ENCODE measurements at places on chromosomes 16 and 17. TPM values are rescaled to one million over a fixed set of nuclear protein-coding genes. Genes with fewer than 3 reads are reported as not detected.

- H3K36me3 ChIP-seq: peaks cover 10% of the 10 kb centered on the region
- no peak for DNase-seq
- no peaks in the 10 kb centered on the region for H3K4me1 ChIP-seq
- H3K27ac ChIP-seq: no peak overlapping the region
- no peaks in the 10 kb centered on the region for H3K27me3 ChIP-seq
Measured at GRCh38 chr17:8542599-8543502, 87.7 kb downstream of the MYH10 start.

Gene TMEM114
- not detected for total RNA-seq

DNA sequence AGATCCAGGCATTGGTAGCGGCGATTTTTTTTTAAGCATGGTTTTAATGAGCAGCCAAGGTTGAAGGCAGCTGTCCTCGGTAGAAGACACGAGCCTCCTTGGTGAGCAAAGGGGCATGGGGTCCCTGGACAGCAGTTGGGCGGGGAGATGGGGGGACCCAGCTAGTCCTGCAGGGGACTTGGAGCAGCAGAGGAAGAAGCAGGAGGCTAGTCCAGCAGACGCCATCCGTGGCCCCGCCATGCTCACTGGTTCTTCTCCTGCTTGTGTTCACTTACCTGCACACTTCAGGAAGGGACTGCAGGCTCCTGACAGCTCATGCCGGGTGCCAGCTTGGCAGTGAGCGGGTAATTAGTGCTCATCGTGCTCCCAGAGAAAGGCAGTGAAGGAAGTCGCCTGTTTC, 130.2 kb upstream of the CDH5 start:
- no peaks in the 10 kb centered on the region for H3K36me3 ChIP-seq
- no peaks in the 10 kb centered on the region for H3K4me1 ChIP-seq
- no peak overlapping the region for H3K4me3 ChIP-seq
- DNase-seq: no peak
- H3K27me3 ChIP-seq: peaks cover 2% of the 10 kb centered on the region

GRCh38 chr16:47519996-47520679, 59.0 kb downstream of the PHKB start:
- DNase-seq: no peak
- H3K36me3 ChIP-seq: no peaks in the 10 kb centered on the region
- H3K4me1 ChIP-seq: no peaks in the 10 kb centered on the region
- H3K4me3 ChIP-seq: no peak overlapping the region

DNA sequence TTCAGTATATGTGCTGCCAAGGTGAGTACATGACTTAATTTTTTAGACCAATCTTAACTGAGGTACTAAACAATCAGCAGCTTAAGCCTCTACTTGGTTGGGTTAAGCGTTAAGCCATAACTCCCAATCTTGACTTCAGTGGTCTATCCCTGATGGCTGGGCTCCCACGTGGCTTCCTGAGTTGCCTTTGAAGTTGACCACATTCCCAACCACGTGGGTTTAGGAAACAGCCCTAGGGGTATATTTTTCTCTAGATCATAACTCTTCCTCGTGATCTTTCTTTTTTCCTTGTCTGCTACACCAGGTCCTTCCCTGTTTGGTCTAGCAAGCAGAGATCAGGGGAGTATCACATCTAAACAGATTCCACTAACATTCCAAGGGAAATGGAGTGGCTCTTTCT, 20.1 kb upstream of the PIRT start:
- H3K36me3 ChIP-seq: no peaks in the 10 kb centered on the region
- no peak for DNase-seq
- no peak overlapping the region for H3K27ac ChIP-seq
- no peaks in the 10 kb centered on the region for H3K27me3 ChIP-seq
- no peak overlapping the region for H3K4me3 ChIP-seq

- H3K27me3 ChIP-seq: no peaks in the 10 kb centered on the region
- no peak overlapping the region for H3K4me3 ChIP-seq
- H3K36me3 ChIP-seq: no peaks in the 10 kb centered on the region
- no peak overlapping the region for H3K27ac ChIP-seq
Measured at GRCh38 chr17:82324566-82325285, 7.3 kb upstream of the CD7 start.

DNA sequence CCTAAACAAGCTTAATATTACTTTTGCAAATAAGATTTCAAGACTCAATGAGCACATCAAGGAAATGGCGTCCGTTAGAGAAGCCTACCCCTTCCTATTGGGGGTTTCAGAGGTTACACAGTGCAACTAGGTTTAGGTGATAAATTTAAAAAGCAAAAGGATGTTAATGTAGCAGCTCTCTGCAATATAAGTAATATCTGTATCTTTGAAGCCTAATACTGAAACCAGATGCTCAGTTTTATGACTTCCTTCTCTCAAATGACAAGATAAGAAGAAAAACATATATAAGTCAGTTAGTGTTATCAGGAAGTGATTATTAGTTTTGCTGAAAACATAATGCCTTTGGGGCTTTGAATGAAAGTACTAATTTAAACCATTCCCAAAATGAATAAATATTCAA, 54.3 kb upstream of the MED13 start:
- H3K27ac ChIP-seq: no peak overlapping the region
- no peak for DNase-seq
- H3K36me3 ChIP-seq: no peaks in the 10 kb centered on the region
- no peak overlapping the region for H3K4me3 ChIP-seq
- H3K27me3 ChIP-seq: no peaks in the 10 kb centered on the region
- no peaks in the 10 kb centered on the region for H3K4me1 ChIP-seq

DNA sequence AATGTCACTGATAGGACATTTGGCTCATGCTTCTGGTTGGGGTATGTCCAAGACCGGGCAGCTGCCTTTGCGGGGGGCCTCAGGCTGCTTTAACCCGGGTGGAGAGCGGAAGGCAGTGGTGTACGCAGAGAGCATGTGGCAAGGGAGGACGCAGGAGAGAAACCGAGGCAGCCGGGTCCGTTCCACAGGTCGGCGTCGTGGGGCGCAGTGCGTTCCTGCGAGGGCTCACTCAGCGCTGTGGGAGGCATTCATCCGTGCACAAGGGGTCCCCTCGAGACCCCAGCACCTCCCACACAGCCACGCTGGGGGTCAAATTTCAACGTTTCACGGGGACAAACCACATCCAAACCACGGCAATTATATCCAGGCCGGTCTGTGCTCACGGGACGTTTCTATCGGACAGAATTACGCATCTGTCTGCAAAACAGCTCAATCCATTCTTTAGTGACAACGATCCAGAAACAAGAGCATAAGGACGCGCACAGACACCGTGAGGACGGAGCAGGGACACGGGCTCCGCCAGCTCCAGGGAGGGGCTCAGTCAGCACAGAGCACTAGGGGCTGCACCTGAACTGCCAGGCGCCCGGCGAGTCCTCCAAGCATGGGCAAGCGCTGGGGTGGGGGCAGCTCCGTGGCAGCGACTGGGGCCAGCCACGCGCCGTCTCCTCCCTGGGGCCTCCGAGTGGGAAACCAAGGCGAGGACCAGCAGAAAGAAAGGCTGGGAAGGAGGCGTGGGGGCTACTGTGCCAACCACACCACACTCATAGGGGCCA, 108.4 kb upstream of the METRNL start:
- H3K36me3 ChIP-seq: no peaks in the 10 kb centered on the region
- DNase-seq: no peak
- H3K27me3 ChIP-seq: no peaks in the 10 kb centered on the region
- H3K4me3 ChIP-seq: no peak overlapping the region

Gene SEPTIN1
- 1.7 TPM for total RNA-seq

Data from Panc1 (cell line).